ENCODE measurements at places on chromosomes 6 and 20. TPM values are rescaled to one million over a fixed set of nuclear protein-coding genes. Genes with fewer than 3 reads are reported as not detected.

The ITPR3 gene
- total RNA-seq = 10.6 TPM

The CLPSL1 gene
- total RNA-seq = 29.3 TPM

The HLA-DQB2 gene
- total RNA-seq = 0.47 TPM

GRCh38 chr6:118826096-118826495 lies 67.9 kb upstream of the ASF1A start:
- DNase-seq = no peak

DNA sequence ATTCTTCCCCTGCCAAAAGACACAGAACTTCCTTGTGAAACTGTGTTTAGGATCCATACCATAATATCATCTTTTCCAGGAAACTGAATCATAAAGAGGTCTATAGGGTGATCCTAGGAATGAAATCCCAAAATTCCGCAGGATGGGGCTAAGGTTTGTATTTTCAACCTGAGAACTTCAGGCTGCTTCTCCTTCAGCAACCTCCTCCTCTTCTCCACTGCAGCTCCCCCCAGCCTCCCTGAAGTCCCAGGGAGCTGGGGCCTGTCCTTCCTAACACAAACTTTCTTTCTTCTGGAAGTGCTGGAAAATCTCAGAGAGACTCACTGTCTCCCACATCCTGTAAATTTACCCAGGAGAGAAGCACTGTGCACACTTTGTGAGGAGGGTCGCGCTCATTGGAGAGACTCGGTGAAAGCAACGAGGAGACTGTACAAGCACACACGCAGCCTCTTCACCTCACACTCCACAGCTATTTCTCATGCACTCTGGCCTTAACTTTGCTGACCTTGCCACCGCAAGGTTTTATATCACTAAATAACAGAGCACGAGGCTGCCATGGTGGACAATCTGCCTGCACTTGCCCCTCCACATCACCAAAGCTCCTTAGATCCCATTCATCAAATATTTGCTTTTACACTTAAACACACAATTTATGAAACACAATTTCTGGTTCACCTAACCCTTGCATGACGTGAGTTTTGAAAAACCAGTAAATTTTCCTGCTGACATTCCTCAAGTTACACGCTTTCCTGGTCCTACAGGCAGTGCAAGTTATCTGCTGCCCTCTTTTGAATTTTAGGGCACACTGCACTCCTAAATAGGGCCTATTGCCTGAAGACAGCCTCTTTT lies 14.3 kb downstream of the ID4 start:
- DNase-seq = no peak

- DNase-seq = no peak
Observed at GRCh38 chr6:7769702-7770101, 43.8 kb downstream of the BMP6 start.

GRCh38 chr6:35027807-35028206 lies 113.3 kb downstream of the TCP11 start:
- no peak for DNase-seq

- no peak for DNase-seq
Observed at GRCh38 chr6:44132476-44132875, 5.1 kb downstream of the TMEM63B start.
